ENCODE measurements at places on chromosomes 1 and 21.

- DNase-seq = no peak
Measured at GRCh38 chr1:207862241-207862787, 48.6 kb downstream of the CD34 start.

DNA sequence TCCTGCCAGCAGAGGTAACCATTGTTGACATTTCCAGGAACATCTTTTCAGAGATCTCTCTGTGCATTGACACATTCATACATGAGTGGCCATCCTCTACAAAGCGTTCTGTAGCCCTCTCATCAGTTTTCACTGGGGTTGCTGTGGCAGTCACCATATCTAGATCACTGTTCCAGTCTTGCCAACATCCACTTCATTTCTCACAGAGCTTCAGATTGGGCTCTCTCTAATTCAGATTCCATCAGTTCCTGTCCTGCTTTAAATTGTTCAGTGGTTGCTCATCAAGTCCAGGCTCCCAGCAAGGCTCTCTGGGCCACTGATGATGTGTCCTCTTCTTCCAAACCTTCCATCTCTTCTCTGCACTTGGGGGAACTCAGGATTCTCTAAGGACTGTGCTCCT is 173.7 kb downstream of the KCNJ6 start:
- DNase-seq = no peak

GRCh38 chr1:172637522-172637921 is 21.4 kb upstream of the FASLG start:
- DNase-seq = no peak

GRCh38 chr1:112722601-112723510 is 7.7 kb upstream of the PPM1J start:
- no peak for DNase-seq

DNA sequence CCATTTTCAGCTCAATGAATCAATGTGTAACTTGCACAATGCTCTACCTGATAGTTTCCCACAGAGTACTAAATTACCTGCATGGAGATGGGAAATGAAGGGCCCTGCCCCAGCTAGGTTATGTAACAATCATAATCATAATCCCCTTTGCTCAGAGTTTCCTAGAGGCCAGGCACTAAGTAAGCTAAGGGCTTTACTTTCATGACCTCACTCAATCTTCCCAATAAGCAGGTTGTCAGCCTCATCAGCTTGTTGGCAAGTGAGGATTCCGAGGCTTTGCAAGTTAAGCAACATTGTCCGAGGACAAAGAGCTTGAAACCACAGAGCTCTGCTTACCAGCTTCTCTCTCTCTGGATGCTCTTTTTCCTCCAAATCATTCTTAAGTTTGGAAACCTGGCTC is 64.1 kb upstream of the NTPCR start:
- no peak for DNase-seq

- DNase-seq = no peak
Measured at GRCh38 chr21:38349111-38349746, 92.4 kb downstream of the KCNJ15 start.

DNA sequence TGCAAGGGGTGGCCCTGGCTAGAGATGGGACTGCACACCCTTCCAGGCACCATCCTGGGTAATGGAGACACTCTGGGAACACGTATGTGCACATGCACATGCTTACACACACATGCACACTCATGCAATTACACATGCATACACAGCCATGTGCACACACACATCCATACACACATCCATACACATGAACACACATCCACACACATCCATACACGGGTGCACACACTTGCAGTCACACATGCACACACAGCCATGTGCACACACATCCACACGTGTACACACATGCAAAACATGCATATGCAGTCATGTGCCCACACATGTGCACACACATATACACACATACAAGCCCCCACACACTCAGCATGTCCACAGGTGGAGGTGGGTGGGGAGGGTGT is 22.3 kb upstream of the POFUT2 start:
- no peak for DNase-seq

- no peak for DNase-seq
Measured at GRCh38 chr21:46301759-46302158, 15.6 kb downstream of the YBEY start.

GRCh38 chr1:39385067-39385988 is 106.1 kb upstream of the BMP8A start:
- no peak for DNase-seq

- DNase-seq = peak; percentile 42
Measured at GRCh38 chr1:11320153-11320936, 47.3 kb downstream of the UBIAD1 start.

DNA sequence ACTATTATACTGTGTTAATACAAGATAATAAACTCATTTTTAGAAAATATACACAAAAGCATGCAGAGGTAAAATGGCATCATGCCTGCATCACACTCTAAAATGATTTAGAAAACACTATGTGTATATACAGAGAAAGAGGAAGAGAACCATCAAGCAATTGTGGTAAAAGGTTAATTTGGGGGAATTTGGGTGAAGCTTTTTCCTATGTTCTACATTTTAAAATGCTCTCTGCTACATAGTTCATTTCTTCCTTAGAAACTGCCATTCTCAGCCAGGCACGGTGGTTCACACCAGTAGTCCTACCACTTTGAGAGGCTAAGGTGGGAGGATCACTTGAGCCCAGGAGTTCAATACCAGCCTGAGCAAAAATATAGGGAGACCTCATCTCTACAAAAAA is 44.1 kb downstream of the GON4L start:
- no peak for DNase-seq

Measured in CD4-positive, alpha-beta T cell (primary cell).